Iris pigment epithelial cell (primary cell): ENCODE measurements at places on chromosomes 2 and 18.

GRCh38 chr2:224190936-224191270 is 151.8 kb upstream of the SERPINE2 start:
- DNase-seq, result peak; percentile 21

DNA sequence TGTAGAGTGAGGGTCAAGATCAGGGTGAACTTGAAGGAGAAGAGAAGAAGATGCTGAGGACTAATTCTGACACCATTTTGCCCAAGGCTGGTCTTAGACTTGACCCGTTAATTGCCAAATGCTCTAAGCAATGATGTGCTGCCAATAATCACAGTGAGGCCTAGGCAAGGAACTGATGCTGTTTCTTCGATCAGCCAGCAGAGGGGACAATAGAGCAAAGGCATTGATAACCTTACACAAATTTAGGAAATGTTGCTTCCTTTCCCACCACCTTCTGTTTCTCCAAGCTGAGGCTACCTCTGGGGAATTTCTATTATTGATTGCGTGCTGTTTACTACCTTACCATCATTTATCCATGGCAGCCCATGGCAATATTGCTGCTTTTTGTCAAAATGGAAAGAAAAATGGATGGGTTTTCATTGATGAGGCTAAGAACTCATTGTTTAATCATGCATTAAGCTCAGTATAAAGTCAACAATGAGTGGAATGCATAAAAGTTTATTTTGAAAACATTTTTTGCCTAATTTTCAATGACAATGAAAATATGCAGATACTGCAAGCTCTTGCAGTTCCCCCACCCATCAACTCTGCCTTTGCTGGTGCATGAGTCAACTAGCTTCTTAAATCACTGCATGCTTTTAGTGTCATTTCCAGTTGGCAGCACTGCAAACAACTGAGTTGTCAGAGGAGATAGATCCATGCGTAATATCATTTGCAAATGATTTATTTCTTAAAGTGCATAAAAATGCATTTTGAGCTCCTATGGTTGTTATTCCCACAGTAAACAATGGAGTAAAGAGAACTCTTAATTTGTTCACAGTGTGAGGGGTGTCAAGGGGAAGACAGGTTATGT is 116.4 kb upstream of the NYAP2 start:
- DNase-seq, result peak; percentile 79

DNA sequence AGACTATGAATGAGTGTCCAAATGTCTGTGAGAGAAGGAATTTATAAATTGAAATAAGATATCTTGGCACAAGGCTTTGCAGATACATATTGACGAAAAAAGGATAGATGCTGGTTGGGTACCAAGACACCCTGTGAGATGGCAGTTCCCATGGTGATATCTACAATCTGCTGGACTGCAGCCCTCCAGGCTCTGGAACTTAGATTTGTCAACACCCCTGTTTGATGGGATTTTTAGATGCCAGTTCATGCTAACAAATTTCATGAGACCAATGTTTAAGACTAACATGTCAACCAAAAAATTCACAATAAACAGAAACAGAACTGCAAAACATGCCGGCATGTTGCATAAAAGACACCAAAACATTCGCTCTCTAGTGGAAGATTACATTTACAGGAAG is 400.3 kb upstream of the CNTNAP5 start:
- no peak for DNase-seq

- no peak for DNase-seq
Observed at GRCh38 chr18:10856132-10856531, 293.2 kb downstream of the PIEZO2 start.

DNA sequence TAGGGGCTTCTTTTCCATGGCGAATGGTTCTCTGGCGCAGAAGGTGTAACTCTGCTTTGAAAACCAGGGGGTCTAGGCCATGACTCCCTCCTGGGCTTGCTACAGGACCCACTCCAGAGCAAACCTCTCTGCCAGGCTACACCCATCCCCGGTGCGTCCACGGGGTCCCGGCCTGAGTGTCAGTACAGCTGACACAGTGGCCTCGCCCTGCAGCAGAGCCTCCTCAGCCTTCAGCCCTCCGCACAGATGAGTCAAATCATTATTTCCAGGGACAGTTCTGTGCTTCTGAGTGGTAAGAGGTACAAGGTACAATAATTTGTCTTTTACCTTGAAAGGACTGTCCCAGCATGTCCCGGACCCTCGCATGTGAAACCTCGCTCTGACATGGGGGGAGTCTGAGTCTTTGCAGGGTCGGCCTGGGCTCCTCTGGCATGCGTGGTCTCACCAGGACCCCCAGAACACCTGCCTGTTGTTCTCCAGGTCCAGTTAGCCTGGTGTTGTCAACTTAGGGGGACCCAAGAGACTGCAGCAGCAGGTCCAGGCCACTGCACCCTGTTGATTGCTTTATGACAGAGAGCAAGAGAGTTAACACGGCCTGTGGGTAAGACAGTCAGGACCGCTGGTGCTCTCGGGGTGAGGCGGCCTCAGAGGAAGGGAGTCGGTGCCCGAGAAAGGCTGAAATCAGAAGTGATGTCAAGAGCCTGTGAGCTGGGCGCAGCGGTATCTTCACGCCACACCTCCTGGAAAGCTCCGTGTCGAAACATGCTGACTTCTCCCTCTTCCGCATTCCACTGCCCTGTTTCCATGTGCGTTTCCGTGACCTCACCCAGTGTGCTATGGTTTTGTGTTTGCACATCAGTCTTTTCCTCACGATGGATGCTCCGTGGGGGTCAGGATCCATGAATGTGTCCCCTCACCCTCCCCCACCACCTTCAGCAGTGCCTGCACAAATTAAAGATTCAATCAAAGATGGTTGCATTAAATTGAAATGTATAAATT is 340.1 kb downstream of the EIPR1 start:
- DNase-seq, result no peak

DNA sequence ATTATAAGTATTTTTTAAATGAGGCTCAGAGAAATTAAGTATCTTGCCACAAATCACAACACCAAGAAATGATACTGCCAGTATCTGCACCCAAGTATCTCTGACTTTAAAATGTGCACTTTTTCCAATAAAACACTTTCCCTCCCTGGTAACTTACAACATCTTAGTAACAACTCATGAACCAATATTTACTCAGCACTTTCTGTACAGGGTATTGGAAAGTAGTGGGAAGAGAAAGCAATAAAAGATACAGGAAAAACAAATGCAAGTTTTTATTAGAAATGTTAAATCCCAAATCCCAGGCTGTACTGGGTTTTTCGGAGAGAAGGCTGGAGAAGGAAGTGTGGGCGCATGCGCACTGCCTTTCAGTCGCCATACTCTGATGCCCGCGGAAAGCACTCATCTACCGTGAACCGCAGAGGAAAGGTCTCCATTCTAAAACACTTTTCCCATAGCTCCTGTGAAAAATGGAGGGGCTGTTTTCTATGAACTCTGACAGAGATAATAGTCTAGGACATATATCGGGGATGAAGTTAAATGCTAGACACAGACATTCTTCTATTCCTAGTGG is 52.1 kb downstream of the L3MBTL4 start:
- no peak for DNase-seq

DNA sequence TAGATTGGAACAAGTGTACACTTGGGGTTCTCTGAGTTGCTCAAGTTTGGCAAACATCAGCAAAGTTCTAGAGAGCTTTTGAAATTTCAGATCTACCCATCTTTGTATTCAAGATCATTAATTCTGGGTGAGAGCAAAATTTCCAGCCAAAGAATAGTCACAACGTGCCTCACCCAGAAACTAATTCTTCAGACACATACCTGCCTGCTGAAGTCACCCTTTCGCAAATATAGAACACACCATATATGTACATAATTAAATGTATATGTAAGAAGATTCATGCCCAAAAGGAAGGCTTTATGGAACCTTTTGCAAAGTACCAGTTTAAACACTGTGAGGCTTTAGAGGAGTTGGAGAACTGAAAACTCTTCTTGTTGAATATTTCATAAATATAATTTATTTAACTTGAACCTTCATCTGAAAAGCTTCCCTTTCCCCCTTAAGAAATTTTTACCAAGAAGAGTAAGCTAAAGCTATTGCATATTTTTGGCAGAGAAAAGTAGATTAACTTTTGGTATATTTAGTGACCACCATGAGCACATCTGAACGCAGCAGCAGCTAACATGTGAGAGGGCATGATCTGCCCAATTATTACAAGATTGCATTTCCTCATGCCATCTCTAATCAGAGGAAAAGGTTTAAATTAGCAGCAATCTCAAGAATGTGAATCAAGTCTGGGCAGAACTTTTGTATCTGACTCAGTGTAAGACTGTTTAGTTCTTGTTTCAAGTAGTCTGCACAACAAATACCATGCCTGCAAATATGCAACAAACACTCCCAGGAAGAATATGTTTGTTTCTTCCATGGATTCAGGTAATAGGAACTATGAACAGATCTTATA is 8.2 kb downstream of the RND3 start:
- peak; percentile 71 for DNase-seq

GRCh38 chr2:85413592-85414420 is 3.6 kb upstream of the CAPG start:
- DNase-seq, result peak; percentile 51

DNA sequence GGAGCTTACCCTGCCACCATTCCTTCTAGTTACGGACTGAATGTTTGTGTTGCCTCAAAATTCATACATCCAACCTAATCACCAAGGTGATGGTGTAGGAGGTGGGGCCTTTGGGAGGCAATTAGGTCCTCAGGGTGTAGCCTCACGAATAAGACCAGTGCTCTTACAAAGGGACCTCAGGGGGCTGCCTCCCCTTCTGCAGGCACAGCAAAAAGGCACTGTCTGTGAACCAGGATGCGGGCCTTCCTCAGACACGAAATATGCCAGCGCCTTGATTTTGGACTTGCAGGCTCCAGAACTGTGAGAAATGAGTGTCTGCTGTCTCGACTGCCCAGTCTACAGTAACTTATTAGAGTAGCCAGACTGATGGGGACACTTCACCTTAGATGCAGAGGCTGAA is 150.4 kb upstream of the HDAC4 start:
- no peak for DNase-seq

DNA sequence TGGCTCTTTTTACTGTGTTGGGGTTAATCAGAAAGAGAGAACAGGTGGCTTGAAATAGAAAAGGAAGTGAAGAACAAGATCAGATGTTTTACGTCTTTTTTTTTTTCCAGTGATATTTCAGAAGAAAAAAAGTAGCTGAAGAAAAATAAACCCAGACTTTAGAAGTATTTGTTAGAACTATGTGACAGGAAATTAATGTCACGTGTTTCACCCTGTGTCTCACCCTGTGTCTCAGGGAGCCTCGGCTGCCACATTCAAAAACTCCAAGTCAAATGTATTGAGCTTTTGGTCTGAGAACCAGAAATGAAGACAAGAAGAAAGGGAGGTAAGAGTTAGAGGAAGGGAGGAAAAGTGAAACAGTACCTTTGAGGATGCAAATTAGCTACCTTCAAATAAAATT is 38.0 kb downstream of the AKAIN1 start:
- DNase-seq, result no peak

GRCh38 chr2:109187711-109188495 is 58.9 kb downstream of the SH3RF3 start:
- no peak for DNase-seq

DNA sequence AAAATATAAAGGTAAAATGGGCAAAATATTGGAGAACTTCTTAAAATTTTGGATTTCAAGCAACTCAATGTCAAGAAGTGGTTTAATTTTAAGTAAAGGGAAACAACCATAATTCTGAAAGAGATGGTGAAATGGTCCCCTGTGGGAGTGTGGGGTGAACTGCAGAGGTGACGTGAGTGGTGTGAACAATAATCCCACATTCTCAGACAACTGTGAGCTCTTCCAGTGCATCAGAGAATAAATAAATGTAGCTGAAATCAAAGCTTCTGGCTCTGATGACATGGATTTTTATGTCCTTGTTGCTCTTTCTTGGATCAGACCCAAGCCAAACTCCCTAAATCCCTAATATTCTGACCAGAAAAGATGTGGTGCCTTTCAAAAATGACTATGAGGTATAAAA is 672.7 kb downstream of the ZEB2 start:
- DNase-seq, result no peak

DNA sequence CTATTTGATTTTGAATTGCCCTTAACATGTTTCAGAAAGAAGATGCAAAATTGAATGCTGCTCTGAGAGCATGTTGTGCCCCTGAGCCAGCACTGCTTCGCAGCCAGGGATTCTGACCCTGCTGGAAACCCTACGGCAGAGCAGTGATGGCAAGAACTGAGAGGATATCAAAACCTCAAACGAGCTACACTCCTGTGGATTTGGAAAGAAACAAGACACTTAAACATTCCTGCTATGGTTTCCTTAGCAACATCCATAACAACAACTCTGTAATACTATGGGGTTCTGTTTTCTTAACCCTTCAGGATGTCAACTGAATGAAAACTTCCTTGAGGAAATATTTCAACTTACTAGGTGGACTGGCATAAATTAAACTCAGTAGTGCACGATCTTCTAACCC is 649.1 kb downstream of the NYAP2 start:
- peak; percentile 90 for DNase-seq

GRCh38 chr2:64808092-64808491 is 154.4 kb upstream of the SERTAD2 start:
- no peak for DNase-seq

DNA sequence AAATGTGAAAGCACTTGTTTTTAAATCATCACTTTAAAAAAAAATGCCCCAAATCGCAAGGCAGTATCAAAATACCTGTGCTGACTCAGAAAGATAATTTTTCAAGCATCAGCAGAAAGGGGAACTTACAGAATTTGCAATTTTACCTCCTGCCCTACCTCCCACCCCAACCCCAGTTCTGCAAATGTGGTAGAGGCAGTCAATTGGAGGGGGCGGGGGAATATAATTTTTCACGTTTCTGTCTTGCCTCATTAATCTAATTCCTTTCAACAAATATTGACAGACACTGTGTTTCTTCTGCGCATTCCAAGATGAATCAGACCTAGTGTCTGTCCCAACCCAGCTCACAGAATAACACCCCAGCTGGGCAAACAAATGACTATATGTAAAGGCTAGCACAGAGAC is 76.8 kb downstream of the ALPK2 start:
- peak; percentile 81 for DNase-seq

GRCh38 chr2:240556553-240557100 is 1.2 kb downstream of the ANKMY1 start:
- DNase-seq, result peak; percentile 61

DNA sequence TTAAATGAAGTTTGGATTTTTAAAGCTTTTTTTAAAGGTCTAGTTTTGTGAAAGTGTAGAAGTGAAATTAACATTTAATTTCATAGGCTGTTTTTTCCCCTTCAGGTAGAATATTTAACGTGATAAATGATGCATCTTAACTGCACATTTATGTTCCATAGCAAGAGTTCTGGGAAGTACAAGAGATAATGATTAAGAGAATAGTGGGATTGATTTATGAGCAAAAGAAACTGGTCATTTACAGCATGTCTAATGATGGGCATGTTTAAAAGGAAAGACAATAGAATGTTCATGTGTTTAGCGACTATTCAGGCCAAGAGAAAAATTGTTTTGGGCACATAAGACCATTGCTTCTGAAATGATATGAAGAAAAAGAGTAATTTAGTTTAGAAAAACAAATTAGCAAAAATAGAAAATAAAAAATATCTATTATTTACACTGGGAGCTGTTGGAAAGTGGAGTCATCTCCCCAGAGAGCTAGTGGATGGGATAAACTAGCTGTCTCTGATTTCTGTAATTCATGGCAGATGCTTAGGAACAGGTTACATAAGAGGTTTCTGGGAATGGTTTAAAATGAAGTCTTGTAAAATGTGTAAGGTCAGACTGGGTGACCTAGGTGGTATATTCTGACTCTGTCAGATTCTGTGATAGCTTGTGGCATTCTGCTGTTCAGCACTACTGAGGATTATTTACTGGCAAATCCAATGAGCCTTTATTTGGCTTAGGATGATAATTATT is 60.7 kb downstream of the WDR7 start:
- no peak for DNase-seq

GRCh38 chr18:76565238-76566173 is 70.5 kb upstream of the ZNF516 start:
- peak; percentile 97 for DNase-seq
